ENCODE measurements at places on chromosomes 6 and 20. TPM values are rescaled to one million over a fixed set of nuclear protein-coding genes. Genes with fewer than 3 reads are reported as not detected.

- DNase-seq, result no peak
Measured at GRCh38 chr6:163683105-163683622, 268.6 kb downstream of the QKI start.

DNA sequence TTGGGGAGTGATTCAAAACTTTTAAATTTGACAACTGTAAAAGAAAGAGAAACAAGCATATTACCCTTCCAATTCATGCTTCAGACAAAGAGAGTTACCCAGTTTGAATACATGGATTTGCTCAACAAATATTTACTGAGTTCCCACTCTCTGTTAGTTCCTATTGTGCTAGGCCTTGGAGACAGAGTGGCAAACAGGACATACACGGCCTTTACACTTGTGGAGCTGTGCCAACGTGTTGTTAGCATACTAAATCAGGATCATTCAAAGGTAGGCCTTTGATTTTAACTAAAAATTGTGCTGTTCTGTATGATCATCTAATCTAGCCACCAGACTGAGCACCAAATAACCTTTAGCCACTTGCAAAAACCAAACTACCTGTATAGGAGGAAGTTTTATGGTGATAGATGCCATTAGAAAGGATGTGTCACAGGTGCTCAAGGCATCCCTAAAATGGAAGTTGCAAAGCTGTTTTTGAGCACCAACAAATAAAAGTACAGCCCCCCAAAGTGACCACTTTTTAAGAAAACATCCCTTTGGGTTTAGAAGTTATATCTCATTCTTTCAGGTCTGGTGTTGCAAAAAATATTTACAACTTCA is 84.5 kb downstream of the CHD6 start:
- DNase-seq, result no peak

DNA sequence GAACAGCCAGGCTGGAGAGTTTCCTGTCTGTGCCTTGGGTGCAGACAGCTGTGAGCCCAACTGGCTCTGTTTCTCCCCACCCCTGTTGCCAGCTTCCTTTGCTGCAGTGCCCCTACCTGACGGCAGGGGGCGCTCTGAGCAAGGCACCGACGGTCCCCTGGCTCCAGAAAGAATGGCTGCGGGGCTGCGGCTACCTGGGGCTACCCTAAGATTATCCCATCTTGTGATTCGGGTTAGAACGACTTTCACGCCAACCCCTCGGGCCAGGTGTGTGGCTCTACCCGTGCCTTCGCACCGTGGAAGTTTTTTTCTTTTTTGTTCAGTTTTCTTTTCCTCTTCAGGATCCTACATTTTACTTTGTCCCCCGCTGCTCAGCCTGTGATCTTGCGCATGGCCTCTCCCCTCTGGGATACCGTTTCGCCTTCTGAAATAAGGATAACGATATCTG is 33.4 kb upstream of the AAR2 start:
- DNase-seq, result peak; percentile 64

- DNase-seq, result no peak
Measured at GRCh38 chr20:46078954-46079353, 10.8 kb downstream of the NCOA5 start.

- DNase-seq, result no peak
Measured at GRCh38 chr6:37695273-37695672, 2.4 kb downstream of the MDGA1 start.

DNA sequence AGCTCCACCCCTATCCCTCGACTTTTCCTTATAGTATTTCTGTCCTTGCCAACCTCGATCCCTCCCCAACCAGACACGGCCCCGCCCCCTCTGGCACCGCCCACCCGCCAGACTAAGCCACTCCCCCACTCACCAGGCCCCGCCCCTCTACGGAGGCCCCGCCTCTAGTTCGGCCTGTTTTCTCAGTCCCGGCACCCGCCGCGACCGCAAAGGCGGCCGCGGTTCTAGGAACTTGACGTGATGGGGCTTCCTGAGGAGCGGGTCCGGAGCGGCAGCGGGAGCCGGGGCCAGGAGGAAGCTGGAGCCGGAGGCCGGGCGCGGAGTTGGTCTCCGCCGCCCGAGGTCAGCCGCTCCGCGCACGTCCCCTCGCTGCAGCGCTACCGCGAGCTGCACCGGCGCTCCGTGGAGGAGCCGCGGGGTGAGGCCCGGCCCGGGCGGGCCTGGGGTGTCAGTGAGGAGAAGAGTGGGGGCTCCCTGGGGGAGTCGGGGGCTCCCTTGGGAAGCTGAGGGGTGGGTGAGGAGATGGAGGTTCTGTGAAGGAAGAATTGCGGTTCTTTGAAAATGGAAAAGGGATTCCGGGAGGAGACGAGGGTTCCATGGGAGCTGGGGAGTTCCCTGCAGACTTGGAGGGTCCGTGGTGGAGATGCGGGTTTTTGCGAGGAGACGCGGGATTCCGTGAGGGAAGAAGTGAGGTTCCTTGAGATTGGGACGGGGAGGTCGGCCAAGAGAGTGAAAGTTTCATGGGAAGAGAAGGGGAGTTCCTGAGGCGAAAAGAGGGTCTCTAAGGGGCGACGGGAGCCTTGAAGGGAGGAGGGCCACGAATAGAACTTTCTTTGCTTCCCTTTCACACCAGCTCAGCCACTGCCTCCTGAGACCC is at the start of gene ACSS2:
Gene ACSS2 (plus strand): TSS at position 207 of the 877 bp plus-strand sequence. CDS start 34 bp downstream, at position 241.
- DNase-seq, result no peak

- DNase-seq, result no peak
Measured at GRCh38 chr6:144999127-144999526, 714.0 kb downstream of the UTRN start.

DNA sequence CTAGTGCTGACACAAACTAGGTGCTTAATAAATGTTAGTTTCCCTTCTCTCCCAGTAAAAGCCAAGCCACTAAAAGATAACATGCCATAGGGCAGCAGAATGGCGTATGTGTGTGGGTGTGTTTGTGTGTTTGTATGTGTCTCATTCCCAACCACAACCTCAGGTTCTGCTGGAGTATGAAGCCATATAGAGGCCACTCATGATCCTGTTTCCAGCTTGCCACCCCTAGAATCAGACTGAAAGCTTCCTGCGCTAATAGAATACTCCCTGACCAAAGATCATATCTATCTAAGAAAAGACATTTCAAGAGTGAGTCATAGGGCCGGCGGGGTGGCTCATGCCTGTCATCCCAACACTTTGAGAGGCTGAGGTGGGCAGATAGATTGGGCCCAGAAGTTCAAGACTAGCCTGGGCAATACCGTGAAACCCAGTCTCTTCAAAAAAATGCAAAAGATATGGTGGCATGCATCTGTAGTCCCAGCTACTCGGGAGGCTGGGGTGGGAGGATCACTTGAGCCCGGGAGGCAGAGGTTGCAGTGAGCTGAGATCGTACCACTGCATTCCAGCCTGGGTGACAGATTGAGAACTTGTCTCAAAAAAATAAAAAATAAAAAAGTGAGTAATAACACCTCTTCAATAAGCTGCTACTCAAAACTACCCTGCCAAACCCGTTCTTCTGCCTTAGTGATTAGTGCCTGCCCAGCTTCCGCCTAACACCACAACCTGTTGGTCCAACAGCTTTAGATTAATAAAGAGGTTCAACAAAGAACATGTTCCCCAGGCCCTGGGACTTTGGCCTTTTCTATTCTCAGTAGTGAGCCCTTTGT is 11.8 kb upstream of the SNRPC start:
- DNase-seq, result no peak

- no peak for DNase-seq
Measured at GRCh38 chr20:61909821-61910220, 155.9 kb downstream of the TAF4 start.

- DNase-seq, result no peak
Measured at GRCh38 chr6:111925296-111925695, 52.0 kb upstream of the FYN start.

The SRSF12 gene
- total RNA-seq, result 0.09 TPM

The CTCFL gene
- not detected for total RNA-seq

The TOX2 gene
- total RNA-seq, result 1.6 TPM

The SNX21 gene
- 30.2 TPM for total RNA-seq

The STX11 gene
- total RNA-seq, result 11.4 TPM
